ENCODE measurements at places on chromosomes 1 and 21.

GRCh38 chr1:84598846-84599741 lies 24.9 kb upstream of the CTBS start:
- DNase-seq, result no peak

- no peak for DNase-seq
Observed at GRCh38 chr1:185960422-185961321, 226.5 kb downstream of the HMCN1 start.

DNA sequence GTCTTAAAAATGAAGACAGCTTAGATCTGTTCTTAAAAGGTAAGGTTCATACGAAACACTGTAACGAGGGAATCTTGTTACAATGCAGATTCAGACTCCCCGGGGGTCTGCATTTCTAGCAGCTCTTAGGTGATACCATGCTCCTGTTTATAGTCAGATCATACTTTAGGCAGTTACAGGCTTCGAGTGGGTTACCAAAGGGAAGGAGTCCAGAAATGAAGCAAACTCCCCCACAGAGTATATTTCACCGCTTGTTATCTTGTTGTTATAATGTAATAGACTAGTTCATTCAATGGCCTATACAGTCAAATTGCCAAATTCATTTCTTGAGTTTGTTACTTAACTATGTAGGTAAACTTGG lies 601.1 kb downstream of the USP25 start:
- no peak for DNase-seq

DNA sequence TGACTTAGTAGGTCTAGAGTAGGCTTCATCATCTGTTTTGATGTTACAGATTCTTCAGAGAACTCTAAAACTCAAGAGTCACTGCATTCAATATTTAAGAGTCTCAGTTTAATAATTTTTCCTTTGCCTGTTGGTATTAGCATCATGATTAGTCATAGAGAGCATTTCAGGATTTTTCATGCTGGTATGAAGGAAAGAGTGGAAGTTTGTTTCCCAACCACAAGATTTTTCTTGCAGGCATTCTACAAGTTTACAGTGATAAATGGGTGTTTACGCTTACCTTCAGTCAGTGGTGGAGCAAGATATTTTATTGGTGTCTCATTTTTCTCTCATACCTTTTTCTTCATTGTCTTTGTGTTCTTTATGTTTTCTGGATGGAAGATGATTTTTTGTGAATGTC lies 58.4 kb upstream of the MYOCOS start:
- no peak for DNase-seq

- no peak for DNase-seq
Observed at GRCh38 chr1:236947794-236948193, 56.4 kb downstream of the MT1HL1 start.

DNA sequence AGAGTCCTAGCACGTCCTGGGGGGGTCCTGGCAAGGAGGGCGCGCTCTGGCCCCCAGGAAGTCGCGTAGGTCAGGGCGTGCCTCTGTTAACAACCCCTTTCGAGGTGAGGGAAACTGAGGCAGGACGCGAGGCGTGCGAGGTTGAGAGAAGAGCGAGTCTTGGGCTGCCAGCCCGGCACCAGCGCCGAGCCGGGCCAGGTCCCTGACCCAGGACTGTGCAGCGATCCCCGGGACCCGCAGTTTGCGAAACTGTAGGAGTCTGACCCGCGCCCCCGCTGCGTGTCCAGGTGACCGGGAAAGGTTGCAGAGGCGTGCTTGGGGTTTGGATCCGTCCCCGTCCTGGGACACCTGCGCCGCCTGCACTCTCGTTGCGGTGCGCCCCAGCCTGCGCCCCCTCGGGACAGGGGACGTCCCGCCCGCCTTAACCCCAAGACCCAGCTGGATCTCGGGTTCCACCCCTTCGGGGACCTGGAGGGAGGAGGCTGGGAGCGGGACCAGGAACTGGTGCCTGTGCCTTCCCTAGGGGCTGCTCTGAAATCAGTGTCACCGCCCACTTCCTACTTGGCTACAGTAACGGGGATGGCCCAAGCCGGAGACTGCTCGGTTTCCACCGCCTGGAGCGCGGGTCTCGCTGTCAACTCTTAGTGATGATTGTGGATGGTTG lies 493 bp downstream of the DISC1 start:
- peak; percentile 64 for DNase-seq

DNA sequence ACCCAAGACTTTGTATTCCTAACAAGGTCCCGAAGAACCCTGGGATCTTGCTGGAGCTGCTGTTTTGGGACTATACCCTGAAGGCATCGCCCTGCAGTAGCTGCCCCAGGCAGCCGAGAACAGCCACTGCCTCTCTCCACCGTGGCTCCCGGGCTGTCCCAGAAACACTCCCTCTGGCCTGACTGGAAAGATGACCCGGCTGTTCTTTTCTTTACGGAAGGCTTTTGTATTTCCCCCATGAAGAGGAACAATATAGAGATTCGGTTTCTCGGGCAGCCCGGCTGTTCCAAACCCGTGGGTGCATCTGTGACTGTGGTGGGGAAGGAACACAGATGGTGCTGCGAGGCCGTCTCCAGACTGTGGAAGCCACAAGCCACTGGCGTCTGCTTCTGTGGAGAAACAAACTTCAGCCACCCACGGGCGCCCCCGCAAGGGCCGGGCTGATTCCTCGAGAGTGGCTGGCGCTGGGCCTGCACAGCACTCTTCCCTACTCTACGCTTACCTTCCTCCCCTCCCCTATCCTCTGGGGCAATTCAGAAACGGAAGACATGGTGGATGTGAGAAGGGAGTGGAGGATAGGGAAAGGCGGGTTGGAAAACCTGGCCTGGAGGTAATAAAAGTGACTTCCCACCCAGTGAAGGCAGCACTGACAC lies 33.7 kb upstream of the VASH2 start:
- no peak for DNase-seq

- DNase-seq, result no peak
Observed at GRCh38 chr1:86429835-86430234, 5.9 kb downstream of the CLCA2 start.

GRCh38 chr1:45686015-45686287 lies 382 bp downstream of the GPBP1L1 start:
- peak; percentile 85 for DNase-seq

GRCh38 chr1:90719330-90720144 lies 2.4 kb upstream of the BARHL2 start:
- DNase-seq, result no peak

DNA sequence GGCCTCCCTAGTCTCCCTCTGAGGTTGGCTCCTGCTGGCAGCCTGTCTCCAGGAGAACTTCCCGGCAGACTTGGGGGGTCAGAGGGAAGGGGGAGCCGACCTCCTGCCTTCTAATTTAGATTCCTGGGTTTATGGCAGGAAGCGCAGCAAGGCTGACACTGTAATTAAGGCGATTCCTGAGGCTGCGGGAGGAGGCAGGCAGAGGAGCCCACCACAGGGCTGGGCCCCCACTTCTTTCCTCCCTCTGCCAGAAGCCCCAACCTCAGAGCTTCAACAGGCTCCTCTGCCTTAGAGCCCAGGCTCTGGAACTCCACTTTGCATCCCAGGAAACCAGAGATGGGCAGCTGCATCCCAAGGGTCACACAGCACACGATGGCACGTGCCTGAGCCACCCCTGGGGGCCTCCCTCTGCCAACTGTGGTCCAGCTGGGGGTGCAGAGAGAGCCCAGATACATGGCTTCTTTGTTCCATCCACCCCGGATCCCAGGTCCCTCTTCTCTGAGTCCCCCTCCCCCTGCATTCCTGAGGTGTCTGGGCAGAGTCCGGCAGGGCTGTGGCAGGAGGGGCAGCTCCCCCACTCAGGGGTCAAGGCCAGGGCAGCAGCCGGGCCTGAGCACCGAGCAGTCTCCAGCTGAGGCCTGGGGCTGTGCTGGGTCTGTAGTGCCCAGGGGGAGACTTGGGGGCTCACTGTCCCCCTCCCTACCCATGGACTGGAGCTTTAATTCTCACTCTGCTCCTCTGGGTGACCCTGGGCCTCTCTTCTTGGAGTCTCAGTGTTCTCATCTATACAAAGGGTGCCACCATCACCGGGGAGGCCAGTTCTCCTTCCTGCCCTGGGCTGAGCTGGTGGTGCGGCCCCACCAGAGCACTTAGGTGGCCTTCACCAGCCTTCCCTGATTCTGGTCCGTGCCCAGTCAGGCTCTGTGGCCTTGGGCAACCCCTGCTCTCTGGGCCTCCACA lies 39.4 kb upstream of the FAM131C start:
- no peak for DNase-seq

DNA sequence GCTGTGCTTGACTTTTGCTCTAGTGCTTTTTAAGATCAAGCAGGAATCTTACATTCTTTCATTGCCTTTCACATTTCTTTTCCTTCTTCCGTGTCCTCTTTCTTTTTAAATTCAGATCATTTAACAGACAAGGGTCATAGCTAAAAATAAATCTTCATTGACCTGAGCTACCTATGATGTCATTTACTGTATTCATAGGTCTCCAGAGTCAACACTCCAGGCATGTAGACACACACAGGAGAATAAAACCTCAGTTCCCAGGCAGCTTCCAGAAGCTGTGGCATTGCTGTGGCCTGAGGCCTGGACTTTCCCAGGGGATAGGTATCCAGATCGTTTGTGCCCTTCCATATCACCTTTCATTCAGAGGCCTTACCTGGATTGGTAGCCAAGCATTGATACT lies 38.5 kb upstream of the ENAH start:
- DNase-seq, result no peak

DNA sequence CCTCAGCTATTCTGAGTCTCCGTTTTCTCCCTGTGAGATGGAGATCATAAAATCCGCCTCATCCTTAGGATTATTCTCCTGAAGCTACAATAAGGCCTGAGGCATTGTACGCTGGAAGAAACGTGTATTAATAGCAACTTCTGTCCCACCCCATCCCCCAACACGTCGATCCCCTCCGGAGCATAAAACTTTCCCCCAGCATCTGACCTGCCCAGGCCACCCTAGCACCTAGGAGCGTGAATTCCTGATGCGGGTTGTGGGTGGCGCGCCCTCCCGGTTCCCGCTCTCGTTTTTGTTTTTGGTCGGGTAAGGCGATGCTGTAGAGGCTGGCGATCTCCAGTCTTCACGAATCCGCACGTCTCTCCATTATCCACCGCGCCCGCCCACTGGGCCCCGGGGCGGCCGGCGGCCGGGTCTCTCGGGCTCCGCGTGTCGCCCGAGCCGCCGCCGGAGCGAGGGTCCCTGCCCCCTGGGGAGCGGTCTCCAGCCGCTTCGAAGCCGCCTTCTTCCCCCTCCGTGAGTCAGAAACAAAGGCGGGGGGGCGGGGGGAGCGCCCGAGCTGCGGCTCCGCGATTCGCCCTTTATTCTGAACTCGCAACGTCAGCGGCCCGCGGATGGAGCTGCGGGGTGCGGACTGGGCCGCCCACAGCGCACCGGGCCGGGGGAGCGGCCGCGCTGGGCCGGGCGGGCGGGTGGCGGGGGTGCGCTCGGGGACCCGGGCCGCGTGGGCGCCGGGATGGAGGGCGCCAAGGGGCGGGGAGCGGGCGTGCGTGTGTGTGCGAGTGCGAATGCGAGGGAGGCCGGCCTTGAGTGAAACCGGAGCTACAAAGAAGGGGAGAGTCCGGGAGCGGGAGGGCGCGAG lies at the start of gene PLEKHO1:
Gene PLEKHO1 (plus strand): TSS at position 646 of the 862 bp plus-strand sequence. CDS start 342 bp downstream, outside the sequence.
- peak; percentile 90 for DNase-seq

DNA sequence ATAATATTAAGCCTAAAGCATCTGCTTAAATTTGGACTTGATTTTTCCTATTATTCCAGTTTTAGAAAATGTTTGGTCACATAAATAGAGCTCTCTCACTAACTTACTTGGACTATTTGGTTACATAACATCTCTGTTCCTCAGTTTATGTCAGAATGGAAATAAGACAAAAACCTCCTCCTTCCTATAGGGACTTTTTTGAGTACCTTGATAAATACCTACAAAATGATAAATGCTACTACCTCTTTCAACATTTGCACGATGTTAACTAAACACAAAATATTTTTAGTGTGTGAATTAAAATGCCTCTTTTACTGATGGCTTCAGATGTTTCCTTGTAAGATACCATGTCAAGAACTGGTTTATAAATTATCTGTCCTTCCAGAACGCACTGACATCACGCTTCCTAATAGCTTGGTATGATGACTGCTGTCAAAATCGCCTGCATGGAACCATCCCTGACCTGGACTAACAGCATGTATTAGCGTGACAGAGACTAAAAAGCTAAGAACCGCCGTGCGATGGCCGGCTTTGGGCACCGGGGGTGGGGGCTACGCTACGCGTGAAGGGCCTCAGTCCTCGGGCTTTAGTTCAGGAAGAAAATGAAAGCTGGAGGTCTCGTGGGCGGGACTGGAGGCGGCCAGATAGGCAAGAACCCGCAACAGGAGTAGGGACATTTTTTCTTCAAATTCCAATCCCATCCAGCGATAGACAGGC lies 133.2 kb upstream of the BARHL2 start:
- peak; percentile 24 for DNase-seq

GRCh38 chr1:26913754-26914619 lies at the start of gene NR0B2:
Gene NR0B2, minus strand, starts transcription at chr1:26913975. Its CDS starts 35 bp downstream, at chr1:26913940.
- no peak for DNase-seq

- DNase-seq, result peak; percentile 27
Observed at GRCh38 chr1:40794974-40795715, 11.6 kb downstream of the KCNQ4 start.

- DNase-seq, result no peak
Observed at GRCh38 chr1:25624156-25624555, 7.6 kb downstream of the MAN1C1 start.

GRCh38 chr1:48526008-48526710 lies 54.2 kb upstream of the SPATA6 start:
- DNase-seq, result no peak

GRCh38 chr1:54188291-54188690 lies 11.5 kb downstream of the CYB5RL start:
- no peak for DNase-seq

- peak; percentile 75 for DNase-seq
Observed at GRCh38 chr1:1573843-1574720, 581 bp downstream of the SSU72 start.

GRCh38 chr1:54476530-54477109 lies 70.4 kb upstream of the SSBP3 start:
- no peak for DNase-seq

GRCh38 chr21:32538147-32538792 lies 47.1 kb downstream of the TCP10L start:
- DNase-seq, result peak; percentile 77

- no peak for DNase-seq
Observed at GRCh38 chr1:1302006-1302430, 5.7 kb downstream of the ACAP3 start.

DNA sequence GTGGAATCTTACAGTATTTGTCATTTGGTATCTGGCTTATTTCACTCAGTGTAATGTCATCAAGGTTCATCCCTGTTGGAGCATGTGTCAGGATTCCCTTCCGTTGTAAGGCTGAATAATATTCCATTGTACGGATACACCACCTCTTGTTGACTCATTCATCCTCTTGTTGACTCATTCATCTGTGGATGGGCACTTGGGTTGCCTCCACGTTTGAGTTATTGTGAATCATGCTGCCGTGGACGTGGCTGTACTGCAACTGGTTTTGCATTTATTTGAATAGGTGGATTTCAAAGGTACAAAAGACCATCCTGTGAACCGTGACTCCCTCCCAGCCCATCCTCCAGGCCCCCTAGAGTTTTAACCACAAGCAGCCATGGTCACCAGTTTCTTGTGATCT lies 11.9 kb upstream of the TCP10L start:
- no peak for DNase-seq
